ENCODE measurements at places on chromosomes 3 and 15.
A peak's percentile ranks its signal among the peaks of the same experiment; 100 is the strongest.

DNA sequence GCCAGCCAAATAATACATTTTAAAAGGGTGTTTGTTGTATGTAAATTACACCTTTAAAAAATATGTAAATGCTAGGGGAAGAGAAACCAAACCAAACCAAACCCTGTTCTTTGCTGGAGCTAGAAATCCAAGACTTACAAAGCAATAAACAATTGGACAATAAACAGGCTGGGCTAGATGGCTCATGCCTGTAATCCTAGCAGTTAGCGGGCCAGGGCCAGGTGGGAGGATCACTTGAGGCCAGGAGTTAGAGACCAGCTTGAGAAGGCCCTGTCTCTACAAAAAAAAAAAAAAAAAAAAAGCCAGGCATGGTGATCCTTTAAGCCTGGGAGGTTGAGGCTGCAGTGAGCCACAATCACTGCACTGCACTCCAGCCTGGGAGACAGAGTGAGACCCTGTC, 12.5 kb downstream of the STOML1 start:
- no peak for DNase-seq

GRCh38 chr3:53195602-53196574, 34.9 kb downstream of the PRKCD start:
- DNase-seq, result peak; percentile 23

GRCh38 chr3:17333893-17334292, 408.5 kb downstream of the TBC1D5 start:
- no peak for DNase-seq

DNA sequence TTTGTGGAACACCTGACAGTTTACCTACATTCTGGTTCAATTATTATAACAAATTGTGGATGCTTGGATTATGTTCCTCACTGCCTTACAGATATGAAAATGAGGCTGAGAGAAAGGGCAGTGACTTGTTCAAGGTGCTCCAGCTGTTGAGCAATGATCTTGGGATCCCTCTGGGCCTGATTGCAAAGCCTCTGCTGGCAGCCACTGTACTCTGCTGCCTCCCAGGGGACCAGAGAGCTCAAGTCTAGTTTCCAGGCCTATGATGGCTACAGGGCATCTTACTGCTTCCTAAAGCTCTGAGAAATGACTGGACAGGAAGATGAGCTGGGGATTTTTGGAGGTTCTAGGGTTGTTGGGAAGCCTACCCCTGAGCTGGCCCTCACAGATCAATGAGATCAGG, 2.3 kb upstream of the SHC4 start:
- no peak for DNase-seq

- DNase-seq, result no peak
These were observed 177.5 kb downstream of the RORA start for GRCh38 chr15:61051569-61052031.

DNA sequence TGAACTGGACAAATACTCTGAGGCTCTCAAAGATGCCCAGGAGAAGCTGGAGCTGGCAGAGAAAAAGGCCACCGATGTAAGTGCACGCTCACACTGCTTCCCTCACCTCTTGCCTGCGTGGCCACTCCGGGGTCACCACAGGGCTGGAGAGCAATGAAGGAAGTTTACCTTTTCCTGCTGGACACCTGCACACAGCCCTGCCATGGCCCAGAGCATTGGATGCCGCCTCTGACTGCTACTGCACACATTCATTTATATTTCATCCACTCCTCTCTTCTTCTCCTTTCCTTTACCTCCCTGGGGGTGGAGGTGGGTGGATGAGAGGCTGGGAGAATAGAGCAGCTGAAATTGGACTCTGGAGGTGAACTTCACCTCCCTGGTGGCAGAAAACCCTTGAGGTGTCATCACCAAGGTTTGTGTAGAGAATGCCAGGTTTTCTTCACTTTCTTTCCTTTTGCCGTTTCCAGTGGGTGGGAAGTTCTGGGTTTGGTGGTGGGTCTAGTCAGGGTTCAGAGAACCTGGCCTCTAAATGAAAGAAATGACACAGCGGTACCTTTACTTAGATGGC, 1.6 kb downstream of the TPM1 start:
- no peak for DNase-seq

- DNase-seq, result no peak
These were observed 16.5 kb upstream of the SIAH2 start for GRCh38 chr3:150779402-150779858.

- no peak for DNase-seq
These were observed 284.2 kb downstream of the OXSM start for GRCh38 chr3:26074080-26074479.

GRCh38 chr3:53411371-53411770, 64.0 kb upstream of the DCP1A start:
- no peak for DNase-seq

DNA sequence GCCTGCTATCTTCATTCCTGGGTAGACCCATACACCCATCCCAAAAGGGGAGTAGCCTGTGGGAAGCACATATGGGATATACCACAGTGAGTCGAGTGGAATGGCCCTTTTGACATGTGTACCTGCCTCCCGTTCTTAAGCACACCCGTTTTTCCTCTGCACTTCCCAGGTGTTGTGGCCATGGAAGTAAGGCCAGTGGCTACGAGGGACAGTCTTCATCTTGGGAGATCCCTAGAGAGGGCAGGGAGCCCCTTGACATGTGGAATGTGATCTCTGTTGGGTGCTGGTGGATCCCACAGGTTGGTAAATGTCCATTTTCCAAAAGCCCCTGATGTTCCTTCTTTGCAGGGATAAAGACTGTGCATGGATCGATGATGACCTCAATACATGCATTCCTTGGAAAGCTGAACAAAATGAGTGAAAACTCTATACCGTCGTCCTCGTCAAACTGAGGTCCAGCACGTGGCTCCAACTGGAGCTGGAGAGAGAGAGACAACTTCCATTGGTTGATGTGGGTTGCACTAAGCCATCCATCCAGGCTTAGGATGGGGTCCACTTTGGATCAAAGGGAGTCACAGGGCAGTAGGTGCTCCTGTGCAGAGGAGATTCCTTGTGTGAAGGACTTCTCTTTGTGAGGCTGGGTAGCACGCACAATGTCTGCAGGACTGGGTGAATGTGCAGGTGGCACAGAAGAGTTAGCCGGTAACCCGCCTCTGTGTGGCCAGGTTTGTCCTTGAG, 136.8 kb downstream of the SNRPN start:
- no peak for DNase-seq

DNA sequence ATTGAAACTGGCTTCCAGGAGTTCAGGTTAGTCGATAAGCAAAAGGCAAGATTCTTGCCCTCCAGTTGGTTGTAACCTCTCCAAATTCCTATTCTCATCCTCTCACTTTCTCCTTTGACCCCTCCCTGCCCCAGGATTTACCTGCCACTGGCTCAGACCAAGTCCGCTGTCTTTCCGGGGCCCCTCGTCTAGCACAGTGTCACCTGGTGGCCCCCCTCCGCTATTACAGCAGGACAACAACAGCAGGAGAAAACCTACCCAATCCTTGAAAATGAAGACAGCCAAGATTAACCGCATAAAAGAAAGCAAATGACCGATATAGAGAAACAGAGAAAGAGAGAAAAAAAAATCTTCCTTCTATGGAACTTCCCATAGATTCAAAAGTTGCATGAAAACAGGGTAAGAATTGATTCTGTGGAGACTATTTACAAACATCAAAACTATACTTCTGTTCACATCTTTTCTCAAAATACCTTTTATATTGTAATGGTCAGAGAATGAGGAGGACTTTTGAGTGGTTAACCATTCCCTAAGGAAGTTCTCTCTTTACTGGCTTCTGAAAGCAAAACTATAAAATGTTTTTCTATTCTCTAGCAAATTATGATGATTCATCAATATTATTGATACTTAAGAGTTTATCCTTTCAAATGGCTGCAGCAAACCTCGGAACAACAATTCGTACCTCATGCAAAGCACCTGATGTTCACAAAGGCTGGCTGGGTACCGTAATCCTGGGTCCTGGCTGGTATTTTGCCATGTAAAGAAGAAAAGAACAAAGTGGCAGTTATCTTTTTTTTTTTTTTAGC, 10.0 kb upstream of the ST8SIA2 start:
- no peak for DNase-seq

DNA sequence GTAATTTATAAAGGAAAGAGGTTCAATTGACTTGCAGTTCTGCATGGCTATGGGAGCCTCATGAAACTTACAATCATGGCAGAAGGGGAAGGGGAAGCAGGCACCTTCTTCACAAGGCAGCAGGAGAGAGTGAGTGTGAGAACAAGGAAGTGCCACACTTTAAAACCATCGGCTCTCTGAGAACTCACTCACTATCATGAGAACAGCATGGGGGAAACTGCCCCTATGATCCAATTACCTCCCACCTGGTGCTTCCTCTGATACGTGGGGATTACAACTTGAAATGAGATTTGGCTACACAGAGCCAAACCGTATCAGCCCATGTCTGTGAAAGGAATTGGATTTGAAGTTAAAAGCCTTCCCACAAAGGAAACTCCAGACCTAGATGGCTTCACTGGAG, 39.1 kb downstream of the TKT start:
- DNase-seq, result no peak

DNA sequence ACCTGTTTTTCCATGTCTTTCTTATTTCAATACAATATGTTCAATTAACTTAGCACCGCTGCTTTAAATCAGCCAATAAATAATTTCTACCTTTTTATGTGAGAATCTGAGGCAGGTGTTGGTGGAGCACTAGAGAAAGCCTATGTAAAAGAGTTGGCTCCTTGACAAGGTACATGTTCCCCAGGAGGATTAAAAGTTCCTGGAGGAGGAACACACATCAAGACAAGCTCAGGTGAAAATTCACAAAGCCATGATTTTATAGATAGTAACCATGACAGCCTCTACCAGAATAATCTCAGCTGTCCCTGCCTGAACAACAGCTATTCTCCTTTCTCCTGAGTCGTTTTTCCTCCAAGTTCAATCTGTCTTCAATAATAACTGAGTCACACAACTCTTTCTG, 3.4 kb upstream of the ZBED2 start:
- no peak for DNase-seq

- no peak for DNase-seq
These were observed 594.8 kb downstream of the MAGI1 start for GRCh38 chr3:65443739-65444446.

DNA sequence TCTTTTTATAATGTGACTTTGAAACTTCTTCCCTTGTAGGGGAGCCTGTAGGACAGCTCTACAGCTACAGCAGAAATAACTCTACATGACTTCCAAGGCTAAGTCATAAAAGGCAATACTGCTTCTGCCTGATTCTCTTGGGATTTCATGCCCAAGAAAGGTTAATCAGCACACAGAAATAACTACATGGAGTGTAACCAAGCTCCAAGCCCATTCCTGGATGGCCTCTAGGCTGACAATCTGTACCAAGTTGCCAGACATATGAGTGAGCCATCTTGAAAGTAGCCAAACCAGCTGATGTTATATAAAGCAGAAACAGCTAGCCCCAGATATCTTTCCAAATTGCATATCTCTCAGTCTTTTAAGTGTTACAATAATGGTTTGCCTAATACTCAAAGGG, 75.8 kb upstream of the OSTN start:
- no peak for DNase-seq

DNA sequence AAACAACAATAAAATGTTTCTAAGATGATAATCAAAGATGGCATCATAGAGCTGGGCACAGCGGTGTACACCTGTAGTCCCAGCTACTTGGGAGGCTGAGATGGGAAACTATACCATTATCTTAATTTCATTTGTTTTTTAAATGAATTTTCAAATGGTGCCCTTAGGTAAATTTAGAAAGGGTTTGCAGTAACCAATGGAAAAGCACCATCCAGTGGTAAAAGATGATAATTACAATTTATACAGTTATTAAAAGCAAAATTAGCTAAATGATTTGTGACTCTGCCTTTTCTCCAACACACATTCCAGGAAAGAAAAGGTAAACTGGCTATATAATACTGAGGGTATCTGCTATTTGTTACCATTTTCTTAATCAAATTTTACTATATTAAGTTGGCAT, 14.4 kb upstream of the ANKRD28 start:
- no peak for DNase-seq

GRCh38 chr3:62585861-62586260, 212.5 kb upstream of the FEZF2 start:
- DNase-seq, result no peak

- no peak for DNase-seq
These were observed 3.7 kb downstream of the GHRL start for GRCh38 chr3:10289077-10289476.

- DNase-seq, result no peak
These were observed 579 bp upstream of the UBE3A start for GRCh38 chr15:25439369-25439836.

- DNase-seq, result no peak
These were observed 5.0 kb downstream of the BCL2A1 start for GRCh38 chr15:79965846-79966630.

DNA sequence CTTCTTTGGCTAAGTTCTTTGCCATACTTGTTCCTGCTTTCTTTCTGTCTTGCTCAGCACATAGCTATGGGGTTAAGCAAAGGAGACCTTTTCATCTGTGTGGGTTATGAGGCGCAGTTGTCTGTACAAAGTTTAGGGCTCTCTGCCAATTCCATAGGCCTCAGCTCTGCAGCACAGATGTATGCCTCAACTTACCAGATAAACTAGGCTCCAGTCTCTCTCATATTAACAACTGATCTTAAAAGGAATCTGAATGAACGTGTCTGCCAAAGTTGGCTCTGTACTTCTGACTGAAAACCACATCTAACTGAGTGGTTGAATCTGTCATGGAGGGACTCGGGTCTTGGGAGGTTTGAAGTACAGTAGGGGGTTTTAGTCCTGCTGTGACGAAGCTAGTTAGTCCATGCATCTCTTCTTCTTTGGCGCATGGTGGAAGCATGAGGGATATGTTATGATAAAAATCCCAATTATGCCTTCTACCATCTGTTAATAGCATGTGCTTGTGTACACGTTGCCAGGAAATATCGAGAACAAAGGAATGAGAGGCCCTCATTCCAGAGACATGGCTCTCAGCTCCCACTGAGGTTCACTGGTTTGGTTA, 114.6 kb upstream of the TSC22D2 start:
- no peak for DNase-seq

GRCh38 chr3:30492322-30493192, 113.8 kb upstream of the TGFBR2 start:
- DNase-seq, result no peak

GRCh38 chr3:143095813-143096212, 23.8 kb upstream of the CHST2 start:
- no peak for DNase-seq

DNA sequence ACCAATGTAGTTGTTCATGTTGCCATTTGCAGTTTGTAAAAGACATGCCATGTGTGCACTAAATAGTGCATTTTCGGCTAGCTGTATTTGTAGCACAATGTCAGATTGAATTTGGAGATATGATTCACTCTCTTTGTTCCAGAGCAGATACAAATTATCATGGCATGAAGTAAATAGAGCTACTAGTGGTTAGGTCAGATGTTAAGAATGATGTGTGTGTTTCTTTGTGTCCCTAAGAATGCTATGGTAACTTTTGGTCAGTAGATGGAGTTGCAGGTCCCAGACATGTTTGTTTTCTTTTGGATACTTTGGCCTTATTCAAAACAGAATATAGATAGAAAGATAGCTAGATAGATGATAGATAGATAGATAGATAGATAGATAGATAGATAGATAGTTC, 595.8 kb downstream of the NLGN1 start:
- no peak for DNase-seq

GRCh38 chr15:98773616-98774015, 125.3 kb downstream of the IGF1R start:
- no peak for DNase-seq

All from activated CD4-positive, CD25-positive, alpha-beta regulatory T cell treated with anti-CD3 and anti-CD28 coated beads, Interleukin-2, amount 50 U/mL, for 16 hours (primary cell).